H4 (cell line): ENCODE measurements at places on chromosomes 5 and 9.

DNA sequence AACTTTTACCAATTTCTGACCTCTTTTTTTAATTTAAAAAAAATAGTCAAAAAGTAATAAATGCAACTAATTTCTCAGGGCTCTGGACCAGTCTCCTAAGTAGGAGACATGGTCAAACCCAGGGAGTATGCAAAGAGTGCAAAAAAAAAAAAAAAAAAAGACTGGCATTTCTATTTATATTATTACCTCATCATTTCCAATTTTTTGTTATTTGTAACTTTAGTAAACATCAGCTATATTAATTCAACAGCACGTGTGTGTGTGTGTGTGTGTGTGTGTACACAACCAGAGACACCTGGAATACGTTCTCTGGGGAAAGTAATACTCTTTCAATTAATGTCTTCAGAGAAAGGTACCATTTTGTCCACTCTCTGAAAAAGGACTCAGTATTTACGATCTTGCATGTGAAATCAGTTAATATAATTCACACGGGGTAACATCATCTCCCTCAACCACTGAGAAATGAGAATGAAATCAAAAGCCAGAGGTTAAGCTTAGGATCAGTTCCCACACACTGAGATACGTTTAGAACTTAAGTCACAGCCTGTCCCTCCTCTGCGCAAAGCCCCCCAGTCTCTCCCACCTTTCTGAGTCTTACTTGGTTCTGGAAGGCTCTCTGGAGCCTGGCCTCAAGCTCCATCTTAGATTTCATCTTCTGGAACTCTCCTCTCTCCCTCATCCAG lies 21.9 kb downstream of the ZNF608 start:
- no peak for DNase-seq

DNA sequence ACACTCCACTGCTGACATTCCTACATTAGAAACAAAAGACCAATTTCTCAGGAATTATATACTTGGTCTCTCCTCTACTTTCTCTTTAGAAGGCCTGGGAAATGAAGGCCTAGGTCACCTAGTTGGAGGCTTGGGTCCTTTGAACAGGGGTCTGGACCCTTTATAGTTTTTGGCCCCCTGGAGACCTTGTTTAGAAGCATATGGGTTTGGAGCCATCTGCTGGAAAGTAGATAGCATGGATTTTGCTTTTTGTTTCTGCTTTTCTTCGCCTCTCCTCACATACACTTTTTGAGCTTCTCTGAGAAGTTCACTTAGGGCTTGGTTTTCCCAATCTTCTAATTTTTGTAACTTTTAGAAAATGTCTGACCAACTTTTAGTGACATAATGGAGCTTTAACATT lies 67.1 kb upstream of the CDK20 start:
- no peak for DNase-seq

DNA sequence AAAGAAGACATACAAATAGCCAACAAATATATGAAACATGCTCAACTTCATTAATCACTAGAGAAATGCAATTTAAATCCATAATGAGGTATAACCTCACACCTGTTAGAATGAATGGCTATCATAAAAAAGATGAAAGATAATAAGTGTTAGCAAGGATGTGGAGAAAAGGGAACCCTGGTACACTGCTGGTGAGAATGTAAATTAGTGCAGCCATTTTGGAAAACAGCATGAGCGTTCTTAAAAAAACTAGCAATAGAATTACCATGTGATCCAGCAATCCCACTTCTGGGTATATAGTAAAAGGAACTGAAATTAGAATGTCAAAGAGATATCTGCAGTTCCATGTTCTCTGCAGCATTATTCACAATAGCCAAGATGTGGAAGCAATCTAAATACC lies 64.2 kb upstream of the CEP78 start:
- DNase-seq, result no peak

- peak; percentile 9 for DNase-seq
These were observed 307.0 kb upstream of the TLE4 start for GRCh38 chr9:79264511-79265355.

GRCh38 chr5:89343666-89344065 lies 460.7 kb upstream of the MEF2C start:
- no peak for DNase-seq

GRCh38 chr9:70552561-70552960 lies 138.1 kb upstream of the KLF9 start:
- no peak for DNase-seq

DNA sequence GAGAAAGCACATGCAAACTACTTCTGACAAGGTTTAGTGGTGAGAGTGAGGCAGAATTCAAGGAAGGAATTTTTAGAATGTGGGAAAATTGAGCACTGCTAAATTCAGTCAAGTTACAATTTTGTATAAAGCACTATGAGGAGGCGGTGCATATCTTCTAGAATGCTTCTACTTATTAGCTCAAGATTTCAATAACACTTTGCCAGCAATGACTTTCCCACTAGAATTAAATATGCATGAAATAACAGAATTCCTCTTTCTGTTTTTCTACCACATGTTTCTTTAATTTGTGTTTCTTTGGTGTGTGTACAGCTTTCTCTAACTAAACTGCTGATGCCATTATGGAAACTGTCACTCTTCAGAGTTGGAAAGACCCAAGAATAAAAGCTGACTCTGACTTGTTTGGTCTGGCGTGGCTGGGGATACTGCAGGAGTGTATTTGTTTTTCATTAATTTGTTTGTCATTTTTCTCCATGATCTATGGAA lies 163.5 kb downstream of the ARSB start:
- no peak for DNase-seq

GRCh38 chr5:17396247-17396646 lies 101.8 kb upstream of the TAF11L2 start:
- no peak for DNase-seq

DNA sequence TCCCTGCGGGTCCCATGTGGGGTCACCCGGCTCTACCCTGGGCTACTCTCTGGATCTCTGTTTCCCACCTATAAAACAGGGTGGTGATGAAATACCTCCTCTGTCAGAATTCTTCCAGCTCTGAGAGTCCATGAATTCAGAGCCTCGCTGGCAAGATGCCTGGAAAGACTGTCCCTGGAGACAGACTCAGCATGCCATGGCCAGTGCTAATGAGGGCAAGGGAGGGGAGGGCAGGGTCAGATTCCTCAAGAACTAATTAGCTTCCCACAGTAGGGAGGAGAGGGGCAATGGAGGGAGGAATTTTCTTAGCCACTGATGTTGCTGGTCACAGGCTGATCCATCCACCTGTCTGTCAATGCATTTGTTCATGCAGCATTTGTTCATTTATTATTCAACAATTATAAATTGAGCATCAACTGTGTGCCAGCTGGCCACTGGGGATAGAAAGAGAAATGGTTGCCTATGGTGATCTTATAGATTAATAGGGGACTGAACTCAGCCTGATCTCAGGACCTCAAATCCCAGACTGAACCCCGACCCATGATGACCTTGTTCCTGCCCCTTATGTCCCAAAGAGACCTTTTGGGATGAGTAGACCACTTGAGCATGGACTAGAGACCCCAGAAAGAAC lies 4.7 kb downstream of the SYNPO start:
- DNase-seq, result peak; percentile 74

- DNase-seq, result no peak
These were observed 237.7 kb downstream of the MLLT3 start for GRCh38 chr9:20384642-20385041.

DNA sequence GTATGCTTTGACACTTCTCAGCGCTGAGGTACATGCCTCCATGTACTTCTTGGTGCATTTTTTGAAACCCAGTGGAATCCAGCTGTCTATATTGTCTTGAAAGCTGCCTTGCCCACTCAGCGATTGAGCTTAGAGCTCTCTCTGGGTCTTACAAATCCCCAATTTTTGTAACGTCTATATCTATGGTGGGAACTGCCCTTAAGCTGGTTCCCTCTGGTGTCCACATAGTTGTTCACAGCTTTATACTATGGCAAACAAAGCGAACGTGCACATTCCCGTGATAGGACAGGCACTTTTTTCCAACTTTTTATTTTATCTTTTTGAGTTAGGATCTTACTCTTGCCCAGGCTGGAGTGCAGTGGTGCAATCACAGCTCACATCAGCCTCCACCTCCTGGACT lies 20.9 kb downstream of the CDHR2 start:
- DNase-seq, result no peak

DNA sequence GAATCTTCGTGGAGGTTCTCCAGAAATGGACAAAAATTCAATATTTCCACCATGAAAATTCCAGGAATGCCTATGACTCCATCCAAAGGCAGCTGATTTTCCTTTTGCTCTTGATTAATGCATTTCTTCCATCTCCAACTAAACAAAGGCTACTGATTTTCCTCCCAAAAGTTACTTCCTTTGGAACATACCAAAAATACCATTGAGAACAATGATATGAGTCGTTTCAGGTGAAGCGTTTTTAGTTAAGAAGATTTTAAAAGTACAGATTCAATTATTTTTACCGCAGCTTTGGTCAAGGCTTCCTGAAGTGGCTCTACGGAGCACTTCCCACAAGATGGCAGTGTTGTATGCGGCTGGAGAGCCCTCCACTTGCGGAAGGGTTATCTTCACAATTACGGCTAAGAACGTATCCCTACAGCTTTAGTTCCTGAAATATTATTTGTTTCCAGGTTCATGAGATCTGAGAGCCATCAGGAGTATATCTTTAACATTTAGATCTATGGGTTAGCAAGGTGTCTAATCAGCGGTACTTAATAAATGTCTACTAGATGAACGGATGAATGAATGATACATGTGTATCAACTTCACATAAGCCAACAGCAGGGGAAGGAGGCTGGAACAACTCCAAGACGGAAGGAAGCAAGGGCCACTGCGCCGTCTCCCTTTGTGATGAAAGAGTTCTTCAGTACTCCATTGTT lies 35.9 kb upstream of the ARSB start:
- peak; percentile 54 for DNase-seq

DNA sequence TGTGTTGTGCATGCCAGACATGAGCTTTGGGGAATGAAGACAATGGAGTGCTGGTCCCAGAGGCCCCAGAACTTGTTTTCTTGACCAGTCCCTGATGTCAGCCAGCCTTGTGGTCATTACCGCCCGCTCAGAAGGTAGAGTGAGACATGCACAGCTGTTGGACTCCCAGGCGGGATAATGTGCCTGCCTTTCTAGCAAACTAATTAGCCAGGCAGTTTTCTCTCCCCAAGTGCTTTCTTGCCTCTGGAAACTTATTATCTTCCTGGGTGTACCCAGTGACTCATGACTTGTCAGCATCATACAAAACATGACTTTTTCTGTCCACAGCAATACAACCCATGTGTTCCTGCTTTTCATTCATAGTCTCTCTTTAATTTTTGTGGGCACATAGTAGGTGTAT lies 131.1 kb downstream of the RMI1 start:
- no peak for DNase-seq

GRCh38 chr5:43917925-43918324 lies 314.9 kb downstream of the NNT start:
- DNase-seq, result no peak

DNA sequence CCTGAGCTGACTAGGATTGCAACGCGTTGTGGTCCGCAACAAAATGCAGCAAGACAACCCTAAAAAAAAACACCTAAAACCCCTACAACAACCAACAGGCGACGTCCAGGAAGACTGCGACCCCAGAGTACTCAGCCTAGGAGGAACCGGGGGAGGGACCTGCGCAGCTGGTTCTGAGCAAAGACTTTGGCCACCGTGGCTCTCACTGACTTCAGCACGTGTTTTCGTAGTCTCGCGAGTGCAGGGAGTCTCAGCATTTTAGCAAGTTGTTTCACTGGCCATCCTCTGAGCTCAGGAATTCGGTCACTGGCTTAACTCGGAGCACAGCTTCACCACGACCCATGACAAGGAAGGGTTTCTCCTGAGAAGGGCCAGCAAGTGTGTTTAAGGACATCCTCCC lies 8.6 kb upstream of the ZDHHC11 start:
- DNase-seq, result no peak

DNA sequence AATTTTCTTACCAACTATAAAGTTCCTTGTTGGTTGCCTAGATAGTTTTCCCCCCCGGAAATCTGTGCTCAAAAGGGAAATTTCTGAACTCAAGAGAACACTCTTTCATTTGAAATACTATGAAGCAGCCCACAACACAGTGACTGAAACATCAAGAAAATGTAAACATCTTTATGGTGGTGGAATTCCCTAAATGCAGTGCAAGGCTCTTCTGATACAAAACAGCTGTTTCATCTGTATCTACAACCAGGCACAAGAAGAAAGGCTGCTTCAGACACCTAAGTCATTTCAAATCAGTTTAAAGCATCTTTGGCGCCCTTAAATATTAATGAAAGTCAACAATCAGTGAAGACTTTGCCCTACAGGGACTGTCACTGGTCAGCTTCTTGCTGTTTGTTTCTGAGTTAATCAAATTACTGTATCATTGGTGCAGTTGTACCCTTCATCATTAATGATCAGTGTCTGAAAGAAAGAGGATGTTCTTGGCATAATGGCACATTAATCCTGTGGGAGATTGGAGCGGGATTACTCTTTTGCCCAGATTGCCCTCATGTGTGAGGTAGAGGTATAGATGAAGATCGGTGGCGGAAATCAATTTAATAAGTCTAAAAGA lies 947.0 kb downstream of the NR2F1-AS1 start:
- no peak for DNase-seq

DNA sequence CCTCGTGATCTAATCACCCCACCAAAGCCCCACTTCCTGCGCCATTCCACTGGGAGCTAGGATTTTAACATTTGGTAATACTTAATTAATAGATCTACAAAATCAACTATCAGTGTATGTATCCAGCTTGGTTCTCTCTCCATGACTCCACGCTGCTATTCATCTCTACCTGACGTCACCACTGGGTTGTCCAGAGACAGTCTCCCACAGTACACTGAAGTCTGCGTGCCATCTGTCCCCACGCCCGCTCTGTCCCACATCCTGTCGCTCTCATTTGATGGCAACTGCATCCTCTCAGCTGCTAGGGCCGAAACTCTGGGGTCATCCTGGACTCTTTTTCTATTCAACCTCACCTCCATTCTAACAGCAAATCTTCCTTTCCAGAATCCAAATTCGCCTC lies 53.2 kb downstream of the ANKRD33B start:
- DNase-seq, result no peak

DNA sequence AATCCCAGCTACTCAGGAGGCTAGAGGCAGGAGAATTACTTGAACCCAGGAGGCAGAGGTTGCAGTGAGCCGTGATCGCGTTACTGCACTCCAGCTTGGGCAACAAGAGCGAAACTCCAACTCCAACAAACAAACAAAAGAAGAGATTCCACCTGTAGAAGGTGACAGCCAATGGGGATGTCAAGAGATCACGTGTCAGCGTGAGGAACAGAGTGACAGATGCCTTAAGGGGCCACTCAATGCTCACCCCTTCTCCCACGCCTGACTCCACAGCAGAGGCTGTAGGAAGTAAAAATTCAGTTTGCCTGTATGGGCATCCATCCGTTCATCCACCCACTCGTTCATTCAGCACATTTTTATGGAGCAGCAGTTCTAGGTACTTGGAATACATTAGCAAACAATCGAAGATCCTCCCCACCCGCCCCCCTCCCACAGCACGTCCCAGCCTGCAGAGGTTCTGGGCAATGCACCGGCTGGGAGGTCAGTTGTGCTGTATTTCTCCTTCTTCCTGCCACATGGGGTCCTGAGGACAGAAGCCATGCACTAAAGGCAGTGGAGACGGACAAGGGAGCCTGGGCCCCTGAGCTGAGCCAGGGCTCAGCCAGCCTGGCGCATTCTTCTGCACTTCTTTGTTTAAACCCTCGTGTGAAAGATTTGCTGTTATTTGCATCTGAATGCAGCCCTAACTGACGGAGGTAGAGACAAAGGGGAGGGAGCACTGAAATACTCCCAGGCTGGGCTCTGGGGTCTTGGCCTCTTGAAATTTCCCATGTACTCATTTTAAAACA lies 11.3 kb upstream of the RNF130 start:
- DNase-seq, result no peak

GRCh38 chr5:151902215-151902614 lies 22.4 kb downstream of the GLRA1 start:
- no peak for DNase-seq

- DNase-seq, result no peak
These were observed 33.8 kb downstream of the RCL1 start for GRCh38 chr9:4826417-4827166.
